ENCODE measurements at places on chromosomes 16 and 17.

GRCh38 chr16:53429221-53429943, 4.9 kb upstream of the RBL2 start:
- no peak for DNase-seq

DNA sequence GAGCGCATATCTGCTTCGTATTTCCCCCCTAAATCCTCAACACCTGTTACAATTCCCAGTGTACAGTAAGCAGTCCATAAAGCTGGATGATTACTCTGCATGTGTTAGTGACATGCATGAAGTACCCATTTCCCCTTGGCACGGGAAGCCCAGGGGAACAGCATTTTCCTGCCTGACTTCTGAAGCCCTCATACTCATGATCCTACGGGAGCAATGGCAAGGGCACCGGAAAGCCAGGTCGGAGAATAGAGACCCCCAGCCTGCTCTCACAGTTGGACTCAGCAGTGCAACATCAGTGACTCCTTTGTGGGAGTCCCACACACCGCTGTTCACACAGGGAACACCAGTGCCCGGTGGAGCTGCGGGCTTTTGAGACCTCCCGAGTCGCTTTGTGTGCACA, 336.9 kb downstream of the CDH13 start:
- no peak for DNase-seq

GRCh38 chr16:50274326-50275097, 8.2 kb downstream of the ADCY7 start:
- DNase-seq: no peak

GRCh38 chr16:88316151-88316550, 66.6 kb upstream of the ZNF469 start:
- no peak for DNase-seq

DNA sequence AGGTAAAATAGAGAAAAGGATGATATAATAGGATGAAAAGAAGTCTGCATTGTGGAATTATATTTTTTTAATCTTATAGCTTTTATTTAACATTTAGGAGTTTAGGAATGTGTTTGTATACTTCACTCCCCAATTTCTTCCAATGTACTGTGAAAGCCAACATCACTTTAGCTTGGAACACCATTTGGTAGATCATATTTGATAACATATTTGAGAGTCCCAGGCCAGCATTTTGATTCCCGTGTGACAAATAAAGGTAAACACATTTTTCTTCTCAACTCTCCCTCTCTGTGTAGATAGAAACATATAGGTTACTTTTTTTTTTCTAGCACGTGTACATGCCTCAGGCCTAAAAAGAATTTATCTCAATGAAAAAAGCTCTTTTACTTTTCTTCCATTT, 1551.3 kb downstream of the CDH8 start:
- no peak for DNase-seq
